ENCODE measurements at places on chromosomes 4 and X.
A peak's percentile ranks its signal among the peaks of the same experiment; 100 is the strongest.

DNA sequence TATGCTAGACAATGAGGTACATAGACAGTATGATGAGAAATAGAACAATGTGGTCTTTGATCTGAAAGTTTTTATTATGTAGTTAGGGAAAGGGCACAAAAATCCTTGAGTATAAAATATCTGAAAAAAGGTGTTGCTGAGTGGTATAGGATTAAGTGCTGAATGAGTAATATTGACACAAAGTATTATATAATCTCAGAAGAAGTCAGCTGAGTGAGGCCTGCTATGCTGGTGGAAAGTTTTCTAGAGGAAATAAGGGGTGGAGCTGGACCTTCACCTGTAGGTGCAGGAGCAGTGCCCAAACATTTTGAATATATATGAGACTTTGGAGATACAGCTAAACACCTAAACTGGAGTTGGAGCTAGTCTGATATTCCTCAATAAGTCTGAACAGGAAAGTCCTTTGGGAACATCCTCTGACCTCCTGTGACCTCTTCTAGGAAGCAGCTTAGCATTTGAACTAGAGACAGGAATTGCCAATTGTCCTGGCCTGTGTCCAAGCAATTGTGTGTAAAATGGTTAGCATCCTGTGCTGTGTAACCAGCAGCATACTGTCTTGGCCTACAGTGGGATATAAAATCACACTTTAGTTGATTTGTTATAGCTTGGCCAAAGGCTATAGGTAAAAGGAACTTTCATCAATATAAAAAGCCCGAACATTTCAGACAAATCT is 285.3 kb downstream of the ANKRD50 start:
- DNase-seq, result no peak

- DNase-seq, result no peak
These were observed 1.5 kb downstream of the PITX2 start for GRCh38 chr4:110621328-110621812.

GRCh38 chrX:147626605-147627004 is 285.1 kb upstream of the FMR1 start:
- DNase-seq, result no peak

DNA sequence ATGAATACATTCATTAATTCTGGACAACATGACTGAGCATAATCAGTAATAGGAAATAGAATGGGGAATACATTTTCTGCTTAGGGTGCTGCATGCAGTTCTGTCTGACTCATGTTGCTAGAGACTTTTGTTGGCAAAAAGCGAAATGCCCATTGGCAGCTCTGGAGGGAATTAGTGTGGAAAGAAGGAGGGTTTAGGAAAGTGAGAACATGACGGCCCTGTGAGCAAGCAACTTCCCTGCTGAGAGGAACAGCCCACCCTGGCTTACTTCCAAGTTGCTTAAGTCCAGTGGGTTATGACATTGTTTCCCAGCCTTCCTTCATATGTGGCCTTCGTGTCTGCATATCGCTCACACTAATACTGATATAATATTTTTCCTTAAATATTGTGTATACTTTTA is 13.8 kb downstream of the MAD2L1 start:
- no peak for DNase-seq

- DNase-seq, result no peak
These were observed 25.0 kb downstream of the MEPE start for GRCh38 chr4:87857789-87858188.

GRCh38 chr4:159110961-159111360 is 8.1 kb downstream of the RAPGEF2 start:
- no peak for DNase-seq

DNA sequence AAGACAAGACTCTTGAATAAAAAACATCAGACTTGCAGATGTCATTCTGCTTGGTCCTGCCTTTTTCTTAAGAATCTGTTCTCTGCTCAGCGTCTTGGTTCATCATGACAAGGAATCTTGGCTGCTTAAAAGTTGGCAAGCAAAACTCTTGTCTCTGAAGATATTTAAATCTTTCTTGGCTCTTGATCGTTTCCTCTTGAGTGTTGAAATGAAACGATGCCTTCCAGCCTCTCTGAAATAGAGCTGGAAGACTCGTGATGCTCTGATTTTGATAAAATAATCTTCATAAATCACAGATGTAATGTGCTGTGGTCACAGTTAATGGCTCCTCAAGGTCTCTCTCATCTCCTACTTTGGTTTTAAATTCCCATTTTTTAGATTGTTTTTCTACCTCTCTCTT is 39.9 kb upstream of the TMEM192 start:
- no peak for DNase-seq

DNA sequence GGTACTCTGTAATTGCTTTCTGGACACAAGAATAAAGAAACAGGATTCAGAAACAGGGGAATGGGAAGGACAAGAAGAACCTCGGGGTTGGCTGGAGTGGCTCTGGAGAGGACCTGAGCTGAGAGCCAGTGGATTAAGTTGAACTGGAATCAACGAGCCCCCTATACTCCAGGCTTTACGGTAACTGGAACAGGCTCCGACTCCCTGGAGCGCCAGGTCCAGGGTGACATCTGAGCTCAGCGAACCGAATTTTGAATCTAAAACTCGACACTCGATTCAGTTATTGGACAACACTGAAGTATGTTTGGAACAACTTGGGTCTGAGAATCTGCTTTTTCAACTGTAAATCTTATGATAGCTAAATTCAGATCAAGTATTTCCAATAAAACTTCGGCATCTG is 23.9 kb downstream of the HMX1 start:
- DNase-seq, result no peak

GRCh38 chrX:123854329-123854728 is 5.5 kb upstream of the XIAP start:
- no peak for DNase-seq

DNA sequence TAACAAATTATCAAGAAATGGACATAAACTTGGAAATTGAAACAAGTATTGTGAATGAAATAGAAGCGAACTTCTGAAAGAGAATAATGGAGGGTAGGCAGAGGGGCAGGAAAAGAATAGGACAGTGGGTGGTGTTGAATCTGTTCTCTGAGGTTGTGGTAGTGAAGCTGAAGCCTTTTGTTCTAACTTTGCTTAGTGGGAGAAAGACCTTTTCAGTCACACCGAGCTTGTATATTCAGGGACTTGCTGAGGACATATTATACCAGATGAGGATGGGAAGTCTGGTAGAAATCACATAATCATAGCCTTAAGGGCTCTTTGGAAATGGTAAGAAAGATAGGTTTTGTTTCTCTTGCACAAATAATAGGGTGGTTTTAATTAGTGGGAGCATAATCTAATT is 115.4 kb upstream of the NDST4 start:
- DNase-seq, result no peak

- no peak for DNase-seq
These were observed 84.4 kb downstream of the HTT start for GRCh38 chr4:3158841-3159240.

GRCh38 chrX:135625995-135626394 is 87.4 kb upstream of the CT45A1 start:
- no peak for DNase-seq

DNA sequence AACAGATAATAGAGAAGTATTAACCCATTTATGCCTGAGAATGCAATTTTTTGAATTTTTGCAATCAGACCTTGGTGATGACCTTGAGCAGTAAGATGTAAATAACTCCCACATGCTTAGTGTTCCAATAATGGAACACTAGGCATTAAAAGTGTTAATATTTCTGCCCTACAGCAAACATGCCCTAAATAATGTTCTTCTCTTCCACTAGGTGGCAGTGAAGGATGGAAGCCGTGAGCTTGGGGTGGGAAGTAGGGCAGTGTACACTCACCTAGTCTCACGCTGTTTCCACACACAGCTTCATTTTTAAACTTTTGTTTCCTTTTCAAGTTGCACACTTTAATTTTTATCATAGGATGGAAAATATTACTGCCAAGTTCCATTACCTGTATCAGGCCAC is 613.1 kb upstream of the HS3ST1 start:
- DNase-seq, result no peak

- DNase-seq, result no peak
These were observed 20.4 kb downstream of the UGT2B11 start for GRCh38 chr4:69194166-69194565.

DNA sequence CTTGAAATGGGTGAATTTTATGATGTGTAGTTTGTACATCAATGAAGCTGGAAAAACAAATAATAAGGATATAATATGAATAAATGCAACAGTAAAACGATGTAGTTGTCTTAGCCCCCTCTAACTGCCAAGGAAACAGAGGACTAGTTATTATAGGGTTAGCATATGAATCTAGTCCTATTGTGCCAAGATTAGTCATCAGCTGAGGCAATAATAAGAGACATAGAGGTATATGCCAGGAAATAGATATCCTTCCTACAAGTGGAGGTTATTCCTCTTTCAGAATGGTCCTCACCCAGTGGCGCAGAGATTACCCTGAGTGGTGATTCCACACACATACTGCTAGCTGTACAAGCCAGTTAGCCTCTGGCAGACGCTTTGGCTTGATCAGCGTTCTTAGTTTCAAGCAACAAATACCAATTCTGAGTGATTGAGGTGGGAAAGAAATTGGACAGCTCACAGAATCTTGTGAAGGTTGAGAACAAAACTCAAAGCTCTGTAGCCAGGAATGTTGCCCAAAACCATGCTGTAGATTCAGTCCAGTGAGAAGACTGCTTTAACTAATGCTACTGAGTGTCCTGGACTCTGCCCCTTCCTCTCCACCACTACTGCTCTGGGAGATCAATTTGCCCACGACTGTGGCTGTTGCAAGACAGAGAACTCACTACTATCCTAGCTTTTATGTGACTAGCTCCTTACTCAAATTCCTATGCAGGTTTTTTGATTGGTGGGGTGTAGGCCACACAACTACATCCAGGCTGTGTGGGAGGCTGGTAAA is 27.0 kb upstream of the ZNF280C start:
- no peak for DNase-seq

GRCh38 chrX:49230500-49231232 is 2.5 kb downstream of the CACNA1F start:
- DNase-seq, result peak; percentile 12

DNA sequence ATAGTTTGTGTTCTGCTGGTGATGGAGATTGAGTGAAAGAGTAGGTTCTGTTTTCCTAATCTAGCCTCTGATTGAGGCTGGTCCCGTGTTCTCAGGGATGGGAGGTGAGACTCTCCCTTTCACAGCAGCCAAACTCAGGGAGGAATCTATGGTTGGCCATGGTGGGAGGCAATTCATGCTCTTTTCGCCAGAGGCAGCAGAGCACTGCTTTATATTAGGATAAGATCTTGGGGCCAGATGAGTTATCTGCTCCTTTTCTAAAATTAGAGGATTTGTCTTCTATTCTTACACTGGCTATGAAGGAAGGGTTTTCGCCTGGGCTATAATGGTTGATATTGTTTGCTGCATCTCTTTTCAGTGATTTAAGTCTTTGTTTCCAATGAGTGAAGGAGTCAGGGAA is 63.9 kb upstream of the NLGN4X start:
- no peak for DNase-seq

DNA sequence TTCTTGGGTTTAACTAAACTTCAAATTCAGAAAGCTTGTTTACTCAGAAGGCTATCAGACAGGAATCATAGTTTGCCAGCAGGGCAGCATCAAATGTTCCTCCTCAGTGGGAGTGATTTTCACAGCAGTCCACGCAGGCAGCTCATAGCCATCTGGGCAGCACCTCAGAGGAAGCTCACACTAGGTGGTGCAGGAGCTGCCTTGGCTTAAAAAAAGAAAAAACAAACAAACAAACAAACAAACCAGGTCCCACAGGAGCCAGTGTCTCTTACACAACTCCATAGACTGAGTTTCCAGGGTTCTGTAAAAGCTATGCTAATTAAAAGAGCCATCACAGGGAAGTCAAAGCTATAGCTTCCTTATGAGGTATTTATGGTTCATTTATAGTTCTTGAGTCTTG is 10.5 kb upstream of the KLHL5 start:
- DNase-seq, result no peak
